Stimulated activated CD8-positive, alpha-beta memory T cell treated with anti-CD3 and anti-CD28 coated beads, Interleukin-4, amount 100 ng/mL, for 24 hours (primary cell): ENCODE measurements at places on chromosomes 2 and 18.
A peak's percentile ranks its signal among the peaks of the same experiment; 100 is the strongest.

DNA sequence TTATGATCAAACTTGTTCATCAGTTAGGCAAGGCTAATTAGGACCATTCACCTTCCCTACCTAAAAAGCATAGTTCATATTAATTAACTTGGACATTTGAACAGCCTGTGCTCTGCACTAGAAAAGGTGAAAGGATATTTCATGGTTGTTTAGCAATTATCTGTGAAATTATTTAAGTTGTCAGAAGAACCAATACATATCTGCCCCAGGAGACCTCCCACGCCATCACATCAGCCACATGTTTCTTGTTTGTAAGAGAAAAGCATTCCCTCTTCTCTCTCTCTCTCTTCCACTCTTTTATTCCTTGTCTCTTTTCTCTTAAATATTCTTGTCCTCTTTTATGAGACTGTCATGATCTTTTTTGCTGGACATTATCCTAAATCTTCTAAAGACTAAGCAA, 282.0 kb upstream of the RND3 start:
- no peak for DNase-seq

- DNase-seq: no peak
These were observed 340.6 kb downstream of the PAX3 start for GRCh38 chr2:221958224-221958623.

GRCh38 chr18:37261246-37261840, 304.3 kb downstream of the CELF4 start:
- no peak for DNase-seq

DNA sequence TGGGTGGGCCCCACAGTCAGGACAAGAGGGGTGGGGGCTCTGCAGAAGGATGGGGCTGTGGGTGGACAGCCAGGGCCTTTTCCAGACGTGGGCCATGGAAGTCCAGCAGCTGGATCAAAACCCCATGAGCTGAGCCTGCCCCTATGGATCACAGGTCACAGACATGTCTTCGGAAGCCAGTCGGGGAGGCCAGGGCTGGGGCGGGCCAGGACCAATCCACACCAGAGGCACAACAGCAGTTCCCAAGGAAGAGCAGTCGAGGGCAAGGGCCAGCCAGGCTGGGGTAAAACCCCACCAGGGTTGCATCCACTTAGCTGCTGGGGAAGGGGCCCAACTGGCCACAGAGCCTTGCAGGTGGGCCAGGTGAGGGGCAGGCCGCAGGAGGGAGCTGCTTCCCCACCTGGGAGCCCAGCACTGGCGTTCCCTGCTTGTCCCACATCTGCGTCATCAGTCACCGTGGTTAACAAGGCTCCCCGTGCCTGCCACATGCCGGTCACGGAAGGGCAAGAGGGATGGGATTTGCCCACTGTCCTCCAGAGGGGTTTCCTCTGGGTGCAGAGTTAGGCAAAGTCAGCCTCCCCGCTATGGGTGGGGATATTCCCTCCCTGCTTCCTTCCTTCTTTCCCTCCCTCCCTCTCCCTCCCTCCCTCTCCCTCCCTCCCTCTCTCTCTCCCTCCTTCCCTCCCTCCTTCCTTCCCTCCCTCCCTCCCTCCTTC, 46.4 kb upstream of the ODC1 start:
- DNase-seq: no peak

DNA sequence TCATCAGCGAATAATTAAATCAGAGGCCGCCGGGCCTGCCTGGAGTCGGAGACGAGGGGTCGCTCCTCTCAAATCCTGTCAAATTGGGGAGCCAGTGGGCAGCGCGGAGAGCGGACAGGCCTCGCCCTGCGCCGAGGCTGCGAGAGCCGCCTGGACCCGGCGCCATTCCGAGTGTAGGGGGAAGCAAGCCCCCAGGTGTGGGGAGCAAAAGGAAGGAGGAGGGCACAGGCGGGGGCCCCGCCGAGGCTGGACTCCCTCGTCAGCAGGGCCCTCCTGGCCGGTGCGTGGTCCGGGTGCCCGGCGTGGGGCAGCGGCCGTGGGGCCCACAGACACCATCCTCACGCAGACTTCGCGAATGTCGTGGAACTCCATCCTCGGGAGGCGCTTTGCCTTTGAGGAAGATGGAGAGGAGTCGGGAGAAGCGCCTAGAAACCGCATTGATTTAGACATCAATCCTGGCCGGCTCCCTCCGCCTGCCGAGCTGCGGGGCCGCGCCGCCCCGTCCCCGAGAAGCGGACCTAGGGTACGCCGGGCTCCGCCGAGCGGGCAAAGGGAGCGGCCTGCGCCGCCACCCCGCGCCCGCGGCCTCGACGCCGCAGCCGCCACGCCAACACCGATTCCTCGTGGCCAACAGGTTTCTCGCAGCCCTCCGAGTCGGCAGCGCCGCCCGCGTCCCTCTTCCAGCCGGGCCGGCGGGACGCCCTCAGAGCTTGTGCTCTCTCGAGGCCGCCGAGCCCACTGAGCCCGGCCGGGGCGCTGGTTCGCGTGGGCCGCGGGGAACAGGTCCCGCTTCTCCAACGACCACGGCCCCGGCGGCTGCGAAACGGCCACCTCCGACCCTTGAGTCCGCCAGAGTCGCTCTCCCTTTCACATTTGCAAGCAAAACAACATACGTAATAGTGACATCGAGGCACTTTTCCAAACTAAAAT, 6.7 kb upstream of the ONECUT2 start:
- no peak for DNase-seq

DNA sequence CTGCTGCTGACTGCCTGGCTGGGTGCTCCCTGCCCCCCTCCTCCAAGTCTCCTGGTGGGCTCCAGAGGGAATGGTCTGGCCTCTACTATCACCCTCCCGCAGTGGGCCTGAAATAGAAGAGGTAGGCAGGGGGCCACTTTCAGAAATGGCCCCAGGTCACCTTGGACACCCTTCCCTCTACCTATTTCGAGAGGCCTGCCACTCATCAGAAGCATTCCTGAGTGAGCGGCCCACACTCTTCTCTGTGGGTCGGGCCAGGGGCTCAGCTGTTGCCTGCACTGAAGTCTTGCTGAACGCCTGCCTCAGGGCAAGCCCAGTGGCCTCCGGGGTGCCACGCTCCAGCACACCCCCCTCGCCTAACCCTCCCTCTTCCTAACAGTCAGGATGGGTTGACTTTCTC, 124.9 kb downstream of the TNS1 start:
- no peak for DNase-seq

DNA sequence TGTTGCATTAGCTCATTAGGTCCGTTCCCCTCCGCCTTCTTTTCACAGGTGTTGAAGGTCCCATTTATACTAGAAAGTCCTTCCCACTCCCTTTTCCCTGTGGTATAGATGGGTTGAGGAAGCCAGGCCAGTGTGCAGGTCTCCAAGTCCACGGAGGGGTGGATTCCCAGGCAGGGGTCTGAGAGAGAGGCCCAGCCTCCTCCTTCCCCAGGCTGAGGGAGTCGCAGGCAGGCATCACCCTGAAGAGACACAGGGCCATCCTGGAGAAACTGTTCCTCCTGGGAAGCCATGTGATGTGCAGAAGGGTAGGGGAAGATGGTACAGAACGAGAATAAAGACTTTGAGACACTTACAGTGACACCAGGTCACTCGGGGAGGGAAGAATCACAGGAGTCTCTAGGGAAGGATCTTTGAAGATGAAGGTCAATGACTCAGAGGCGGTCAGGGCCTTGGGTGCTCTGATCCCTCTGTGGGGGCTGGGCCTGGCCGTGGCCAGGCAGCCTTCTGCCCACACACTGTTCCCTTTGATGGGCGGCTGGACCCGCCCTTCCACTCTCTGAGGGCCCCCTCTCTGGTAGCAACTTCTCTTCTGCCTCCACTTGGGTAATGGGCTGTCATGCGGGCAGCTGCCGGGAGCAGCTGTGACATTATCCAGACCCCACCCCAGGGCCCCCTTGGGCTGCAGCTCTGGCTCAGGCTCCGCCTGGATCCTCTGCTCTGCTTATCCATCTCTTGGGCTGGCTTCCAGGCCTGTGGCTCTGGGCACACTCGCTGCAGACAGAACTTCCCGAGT, 45.1 kb downstream of the RHOB start:
- no peak for DNase-seq

DNA sequence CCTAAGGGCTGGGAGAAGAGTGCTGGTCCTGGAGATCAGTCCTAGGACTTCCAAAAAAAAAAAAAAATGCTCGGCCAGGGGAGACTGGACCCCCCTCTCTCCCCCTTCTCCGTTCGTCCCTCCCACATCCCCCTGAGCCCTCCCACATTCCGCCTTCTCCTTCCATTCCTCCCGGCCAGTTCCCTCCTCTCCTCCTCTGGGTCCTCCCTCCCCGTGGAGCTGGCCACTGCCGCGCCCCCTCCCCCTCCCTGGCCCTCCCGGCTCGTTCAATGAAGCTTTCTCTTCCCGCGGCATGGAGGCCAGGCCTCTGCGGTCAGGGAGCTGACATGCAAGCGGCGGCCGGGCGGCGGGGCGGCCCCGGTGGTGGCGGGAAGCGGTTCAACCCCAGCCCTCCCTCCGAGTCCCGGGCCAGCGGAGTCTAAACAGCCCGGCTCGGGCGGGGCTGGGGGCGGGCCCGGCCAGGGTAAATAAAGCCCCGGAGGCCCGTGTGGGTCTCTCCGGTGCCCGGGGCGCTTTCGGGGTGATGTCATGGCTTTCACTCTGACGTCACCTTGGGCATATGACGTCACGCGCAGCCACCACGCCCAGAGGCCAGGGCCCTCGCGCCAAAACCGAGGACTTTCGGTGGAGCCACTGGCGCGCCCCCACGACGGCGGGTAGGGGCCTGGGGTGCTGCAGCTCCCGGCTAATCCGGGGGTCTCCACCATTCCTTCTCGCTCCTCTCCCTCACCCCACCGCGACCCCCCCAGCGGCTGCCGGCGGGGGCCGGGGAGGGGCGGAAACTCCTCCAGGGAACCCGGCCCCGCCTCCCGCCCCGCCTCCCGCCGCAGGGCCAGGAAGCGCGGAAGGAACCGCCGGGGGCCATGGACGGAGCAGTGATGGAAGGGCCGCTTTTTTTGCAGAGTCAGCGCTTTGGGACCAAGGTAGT, at the start of the genes DOK1 and LOXL3:
Gene DOK1, plus strand, starts transcription at position 829 of the 928 bp plus-strand sequence. Its CDS starts 35 bp downstream, at position 864.
Gene LOXL3, minus strand, starts transcription at position 51 of the 928 bp plus-strand sequence. CDS start 1,308 bp downstream, outside the sequence.
- DNase-seq: peak; percentile 76

- DNase-seq: no peak
These were observed 122.1 kb downstream of the ACAA2 start for GRCh38 chr18:49691177-49691608.

GRCh38 chr2:124919296-124919695, 894.2 kb downstream of the CNTNAP5 start:
- DNase-seq: no peak
